ENCODE measurements at places on chromosomes 4 and X.

DNA sequence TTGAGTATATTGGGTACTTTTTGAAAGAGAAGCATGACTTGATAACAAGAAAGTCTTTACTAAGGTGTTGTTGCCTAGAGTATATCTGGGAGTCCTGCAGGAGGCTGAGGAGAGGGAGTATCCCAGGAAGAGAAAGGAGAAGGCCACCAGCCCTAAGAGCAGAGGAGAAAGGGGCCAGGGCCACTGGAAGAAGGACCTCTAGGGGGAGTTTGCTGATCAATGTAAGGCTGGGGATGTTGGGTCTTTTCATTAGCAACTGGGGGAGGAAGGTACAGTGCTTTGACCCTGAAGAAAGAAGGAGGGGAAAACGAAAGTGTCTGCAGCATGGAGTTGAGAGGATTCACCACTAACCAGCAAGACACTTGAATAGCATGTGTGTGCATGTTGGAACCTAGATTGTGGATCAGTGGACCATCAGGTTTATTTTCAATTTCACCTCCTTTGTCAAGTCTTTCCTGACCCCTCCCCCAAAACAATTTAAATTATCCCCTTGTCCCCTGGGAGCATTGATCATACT is 4.5 kb downstream of the SMIM9 start:
- DNase-seq: no peak

- DNase-seq: no peak
Measured at GRCh38 chr4:166324321-166324720, 451.3 kb downstream of the TLL1 start.

DNA sequence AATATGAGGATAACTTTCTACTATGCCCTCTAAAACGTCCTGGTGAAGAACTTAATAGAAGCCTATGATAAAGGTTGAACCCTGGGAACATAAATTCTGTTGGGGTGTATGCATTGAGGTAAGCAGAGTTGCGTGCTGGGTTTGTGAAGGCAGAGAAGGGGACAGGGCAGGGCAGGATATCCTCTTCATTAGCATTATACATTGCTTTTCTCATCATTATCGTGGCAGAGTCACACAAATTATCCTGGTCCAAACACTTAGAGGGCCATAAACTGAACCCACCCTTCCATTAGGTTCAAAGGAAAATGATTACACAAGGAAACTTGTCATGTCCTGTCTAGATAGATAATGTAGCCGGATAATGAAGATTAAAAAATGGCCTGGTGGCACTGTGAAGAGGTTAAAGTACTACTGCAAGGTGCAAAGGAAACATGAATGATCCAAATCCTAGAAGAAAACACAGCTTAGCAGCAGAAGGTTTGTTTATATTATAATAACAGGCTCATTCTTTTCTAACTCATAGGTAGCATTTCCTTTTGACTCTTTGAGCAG is 189.1 kb downstream of the SPCS3 start:
- no peak for DNase-seq

DNA sequence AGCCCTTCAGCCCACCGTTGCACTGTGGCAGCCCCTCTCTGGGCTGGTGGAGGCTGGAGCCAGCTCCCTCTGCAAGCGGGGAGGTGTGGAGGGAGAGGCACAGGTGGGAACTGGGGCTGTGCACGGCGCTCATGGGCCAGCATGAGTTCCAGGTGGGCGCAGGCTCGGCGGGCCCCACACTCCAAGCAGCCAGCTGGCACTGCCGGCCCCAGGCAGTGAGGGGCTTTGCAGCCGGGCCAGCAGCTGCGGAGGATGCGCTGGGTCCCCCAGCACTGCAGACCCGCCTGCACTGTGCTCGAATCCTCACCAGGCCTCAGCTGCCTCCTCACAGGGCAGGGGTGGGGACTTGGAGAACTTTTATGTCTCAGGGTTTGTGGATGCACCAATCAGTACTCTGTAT is 1354.8 kb upstream of the IGFBP7 start:
- no peak for DNase-seq

DNA sequence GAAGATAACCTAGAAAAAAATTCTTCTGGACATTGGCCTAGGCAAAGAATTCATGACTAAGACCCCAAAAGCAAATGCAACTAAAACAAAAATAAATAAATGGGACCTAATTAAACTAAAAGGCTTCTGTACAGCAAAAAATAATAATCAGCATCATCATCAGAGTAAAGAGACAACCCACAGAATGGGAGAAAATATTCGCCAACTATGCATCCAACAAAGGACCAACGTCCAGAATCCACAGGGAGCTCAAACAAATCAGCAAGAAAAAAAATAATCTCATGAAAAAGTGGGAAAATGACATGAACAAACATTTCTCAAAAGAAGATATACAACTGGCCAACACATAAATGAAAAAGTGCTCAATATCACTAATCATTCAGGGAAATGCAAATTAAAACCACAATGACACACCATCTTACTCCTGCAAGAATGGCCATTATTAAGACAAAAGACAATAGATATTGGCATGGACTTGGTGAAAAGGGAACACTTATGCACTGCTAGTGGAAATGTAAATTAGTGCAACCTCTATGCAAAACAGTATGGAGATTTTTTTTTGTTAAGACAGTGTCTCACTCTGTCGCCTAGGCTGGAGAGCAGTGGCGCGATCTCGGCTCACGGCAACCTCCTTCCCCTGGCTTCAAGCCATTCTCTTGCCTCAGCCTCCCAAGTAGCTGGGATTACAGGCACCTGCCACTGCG is 29.9 kb downstream of the ELF2 start:
- no peak for DNase-seq
